ENCODE measurements at places on chromosomes 6 and 20. TPM values are rescaled to one million over a fixed set of nuclear protein-coding genes. Genes with fewer than 3 reads are reported as not detected.
A peak's percentile ranks its signal among the peaks of the same experiment; 100 is the strongest.

The GINS1 gene
- 0.88 TPM for total RNA-seq

The APOM gene
- total RNA-seq: 4.3 TPM

The STMND1 gene
- total RNA-seq: not detected

The POPDC3 gene
- total RNA-seq: not detected

DNA sequence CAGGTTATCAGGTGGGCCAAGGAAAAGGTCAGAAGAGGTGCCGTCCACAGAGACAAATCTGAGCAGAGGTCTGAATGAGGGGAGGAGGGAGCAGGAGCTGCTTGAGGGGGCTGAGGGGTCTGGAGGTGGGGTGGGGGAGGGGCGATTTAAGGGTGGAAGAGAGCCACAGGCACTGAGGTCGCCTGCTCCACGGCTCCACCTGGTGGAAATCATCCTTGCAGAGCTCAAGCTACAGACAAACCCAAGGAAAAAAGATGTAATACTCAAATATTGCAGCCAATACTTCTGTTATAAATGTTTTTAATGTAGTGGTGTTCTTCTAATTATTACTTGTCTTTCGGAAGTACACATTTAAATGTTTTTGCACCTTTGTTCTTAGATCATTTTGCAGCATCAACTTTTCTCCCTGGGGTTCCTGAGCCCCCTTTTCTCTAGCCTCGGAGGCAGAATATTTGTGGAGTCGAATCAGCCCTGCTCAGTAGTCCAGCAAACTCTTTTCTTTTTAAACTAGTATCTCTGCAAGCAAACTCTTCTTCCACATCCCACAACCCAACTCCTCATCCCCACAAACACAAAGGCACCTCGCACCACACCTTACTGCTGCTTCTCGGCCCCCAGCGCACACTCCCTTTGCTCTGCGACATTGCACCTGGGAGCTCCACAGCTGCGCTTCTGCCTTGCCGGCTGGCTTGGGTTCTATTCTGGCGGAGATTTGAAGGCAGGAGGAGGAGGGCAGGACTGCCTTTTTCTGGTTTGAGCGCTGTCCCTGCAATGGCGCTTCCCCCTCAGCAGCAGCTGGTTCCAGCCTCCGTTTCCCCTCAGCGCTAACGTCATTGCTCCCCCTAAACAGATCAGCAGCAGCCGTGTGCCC lies 51.0 kb upstream of the TFAP2A start:
- DNase-seq: no peak

DNA sequence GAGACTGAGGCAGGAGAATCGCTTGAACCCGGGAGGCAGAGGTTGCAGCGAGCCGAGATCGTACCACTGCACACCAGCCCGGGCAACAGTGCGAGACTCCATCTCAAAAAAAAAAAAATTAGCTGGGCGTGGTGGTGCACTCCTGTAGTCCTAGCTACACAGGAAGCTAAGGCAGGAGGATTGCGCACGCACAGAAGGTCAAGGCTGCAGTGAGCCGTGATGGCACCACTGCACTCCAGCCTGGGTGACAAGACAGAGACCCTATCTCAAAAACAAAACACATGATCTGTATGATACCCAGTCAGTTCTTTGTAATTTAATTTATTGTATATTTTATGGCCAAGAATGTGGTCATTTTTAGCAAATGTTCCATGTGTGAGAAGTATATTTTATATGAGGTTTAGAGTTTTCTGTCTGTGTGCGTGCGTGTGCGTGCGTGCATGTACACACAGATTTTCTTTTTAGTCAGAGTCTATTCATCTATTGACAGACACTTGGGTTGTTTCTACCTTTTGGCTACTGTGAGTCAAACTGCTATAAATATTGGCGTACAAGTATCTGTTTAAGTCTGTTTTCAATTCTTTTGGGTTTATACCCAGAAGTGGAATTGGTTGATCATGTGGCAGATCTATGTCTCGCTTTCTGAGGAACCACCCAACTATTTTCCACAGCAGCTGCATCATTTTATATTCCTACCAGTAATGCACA lies 22.2 kb upstream of the MYL9 start:
- no peak for DNase-seq

DNA sequence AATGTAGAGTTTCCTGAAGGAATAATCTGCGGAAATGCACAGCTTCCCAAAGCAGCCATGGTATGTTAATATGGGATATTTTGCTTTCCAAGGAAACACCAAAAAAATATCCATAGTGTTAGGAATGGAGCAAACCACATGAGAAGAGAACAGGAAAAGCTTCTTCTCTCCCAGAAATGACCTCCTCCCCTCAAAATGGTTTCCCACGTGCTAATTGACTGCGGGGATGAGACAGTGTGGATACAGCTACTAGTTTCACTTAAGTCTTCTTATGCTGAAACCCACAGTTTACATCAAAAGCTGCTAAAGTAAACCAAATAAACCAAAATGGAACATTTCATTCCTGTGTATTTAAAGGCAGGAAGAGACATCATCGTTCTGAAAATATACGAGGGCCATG lies 69.4 kb downstream of the FYN start:
- peak; percentile 40 for DNase-seq

DNA sequence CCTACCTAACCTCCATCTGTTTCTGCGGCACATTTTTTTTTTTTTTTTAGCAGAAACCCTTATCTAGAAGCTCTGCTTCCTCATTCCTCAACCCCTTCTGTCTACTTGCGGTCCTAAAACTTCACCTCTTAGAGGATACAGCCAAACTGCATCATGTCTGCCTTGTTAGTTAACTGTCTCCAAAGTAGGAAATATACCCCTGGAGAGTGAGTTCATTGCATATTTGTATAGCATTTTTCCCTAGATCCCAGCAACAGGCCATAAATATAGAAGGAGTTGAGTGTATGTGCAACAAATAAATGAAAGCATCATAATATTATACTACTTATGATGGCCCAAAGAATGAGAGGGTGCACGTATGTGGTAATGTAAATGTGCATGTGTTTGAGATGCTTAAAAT lies 1288.6 kb upstream of the GJE1 start:
- no peak for DNase-seq

DNA sequence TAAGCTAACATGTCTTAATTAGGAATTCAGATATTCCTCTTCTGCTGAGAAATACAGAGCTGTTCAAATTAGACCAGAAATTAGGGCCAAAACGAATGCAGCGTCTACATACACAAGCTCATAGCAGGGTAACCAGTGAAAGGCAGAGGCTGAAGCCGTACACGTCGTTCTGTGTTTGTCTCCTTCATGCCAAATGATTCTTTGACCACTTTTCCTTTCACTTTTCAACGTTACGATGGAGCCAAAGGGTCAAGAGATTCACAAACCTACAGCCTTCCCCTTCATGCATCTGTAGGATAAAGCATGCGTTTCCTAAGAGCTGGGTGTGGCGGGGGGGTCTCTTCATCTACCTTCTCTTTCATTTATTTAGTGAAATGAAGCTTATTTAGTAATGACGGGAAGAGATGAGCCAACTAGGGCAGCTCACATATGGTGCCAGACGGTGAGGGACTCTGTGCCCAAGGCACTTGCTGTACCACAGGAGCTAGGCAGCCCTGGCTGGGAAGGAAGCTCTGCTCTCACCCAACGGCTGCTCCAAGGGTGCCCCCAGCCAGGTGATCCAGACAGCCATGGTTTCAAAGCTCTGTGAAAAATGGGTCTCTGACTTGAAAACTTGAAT lies 178.0 kb downstream of the ATXN1 start:
- DNase-seq: no peak

- DNase-seq: no peak
Observed at GRCh38 chr20:33866398-33867100, 55.4 kb downstream of the CHMP4B start.

GRCh38 chr6:130020073-130020906 lies 1.9 kb downstream of the L3MBTL3 start:
- DNase-seq: peak; percentile 47

DNA sequence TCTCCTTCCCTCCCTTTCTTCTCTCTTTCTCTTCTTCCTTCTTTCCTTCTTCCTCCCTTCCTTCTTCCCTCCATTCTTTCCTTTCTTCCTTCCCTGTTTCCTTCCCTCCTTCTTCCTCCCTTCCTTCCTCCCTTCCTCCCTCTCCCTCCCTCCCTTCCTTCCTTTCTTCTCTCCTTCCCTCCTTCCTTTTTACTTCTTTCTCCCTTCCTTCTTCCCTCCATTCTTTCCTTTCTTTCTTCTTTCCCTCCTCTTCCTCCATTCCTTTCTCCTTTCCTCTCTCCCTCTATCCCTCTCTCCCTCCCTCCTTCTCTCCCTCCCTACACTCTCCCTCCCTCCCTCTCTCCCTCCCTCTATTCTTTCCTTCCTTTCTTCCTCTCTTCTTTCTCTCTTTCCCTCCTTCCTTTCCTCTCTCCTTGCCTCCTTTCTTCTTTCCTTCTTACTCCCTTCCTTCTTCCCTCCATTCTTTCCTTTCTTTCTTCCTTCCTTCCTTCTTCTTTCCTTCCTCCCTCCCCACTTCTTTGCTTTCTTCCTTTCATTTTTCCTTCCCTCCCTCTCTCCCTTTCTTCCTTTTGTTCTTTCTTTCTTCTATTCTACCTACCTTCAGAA lies 200.4 kb upstream of the SSTR4 start:
- DNase-seq: no peak

- no peak for DNase-seq
Observed at GRCh38 chr20:11387189-11387754, 530.4 kb upstream of the BTBD3 start.

DNA sequence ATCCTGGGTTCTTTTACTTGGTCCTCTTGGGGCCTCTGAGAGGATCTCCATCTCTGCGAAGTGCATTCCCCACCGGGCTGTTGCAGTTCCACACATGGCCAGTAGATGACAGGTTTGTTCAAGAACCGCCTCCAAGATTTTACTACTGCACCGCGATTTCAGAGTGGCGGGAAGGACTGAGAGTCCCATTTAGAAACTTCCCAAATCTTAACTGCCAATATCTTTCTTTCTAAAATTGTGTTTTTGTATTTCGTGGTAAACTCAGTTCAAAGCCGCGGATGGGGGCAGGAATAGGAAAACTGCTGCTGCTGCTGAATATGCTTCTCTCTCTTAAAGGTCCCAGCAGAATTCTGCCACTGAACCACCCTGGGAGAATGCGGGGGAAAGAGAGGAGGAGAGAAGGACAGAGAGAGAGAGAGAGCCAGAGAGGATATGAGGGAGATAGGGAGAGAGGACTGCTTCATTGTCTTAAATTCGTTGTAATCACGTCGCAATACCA lies 8.6 kb upstream of the BTNL2 start:
- DNase-seq: peak; percentile 72

DNA sequence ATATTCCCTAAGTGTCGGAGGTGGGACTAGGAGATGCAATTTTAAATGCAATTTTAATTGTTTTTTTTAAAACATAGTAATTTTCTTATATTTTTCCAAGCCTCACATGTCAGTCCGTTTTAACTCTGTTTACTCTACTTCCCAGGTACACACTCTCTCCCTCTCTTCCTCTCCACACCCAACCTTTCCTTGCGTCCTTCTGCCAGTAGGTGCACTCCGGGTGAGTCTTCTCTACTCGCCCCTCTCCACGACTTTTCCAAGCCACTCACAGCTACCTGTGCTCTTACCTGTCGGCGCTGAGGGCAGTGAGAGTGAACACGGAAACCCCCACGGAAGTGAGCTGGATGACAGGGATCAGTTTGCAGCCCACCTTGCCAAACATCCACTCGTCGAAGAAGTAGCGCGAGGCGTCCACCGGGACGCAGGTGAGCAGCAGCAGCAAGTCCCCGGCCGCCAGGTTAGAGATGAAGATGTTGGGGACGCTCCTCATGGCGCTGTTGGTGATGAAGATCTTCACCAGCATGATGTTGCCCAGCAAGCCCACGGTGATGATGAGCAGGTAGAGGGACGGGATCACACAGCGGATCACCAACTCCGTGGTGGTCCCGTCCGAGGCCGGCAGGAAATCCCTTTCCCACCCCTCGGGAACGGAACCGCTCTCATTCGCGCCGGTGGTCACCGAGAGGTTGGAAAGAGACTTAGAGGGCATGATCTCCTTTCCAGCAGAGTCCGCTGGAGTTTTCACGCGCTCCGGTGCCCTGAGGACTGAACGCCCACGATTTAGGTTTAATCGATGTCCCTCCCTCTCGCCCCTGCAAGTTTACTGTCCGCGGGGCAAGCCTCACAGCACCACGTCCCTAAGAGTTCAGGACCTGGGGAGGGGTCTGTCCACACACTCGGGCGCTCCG lies 44.5 kb upstream of the GJE1 start:
- DNase-seq: no peak

GRCh38 chr6:43999628-44000027 lies 127.6 kb downstream of the MRPL14 start:
- no peak for DNase-seq

- no peak for DNase-seq
Observed at GRCh38 chr6:162712694-162713093, 14.9 kb downstream of the PRKN start.

DNA sequence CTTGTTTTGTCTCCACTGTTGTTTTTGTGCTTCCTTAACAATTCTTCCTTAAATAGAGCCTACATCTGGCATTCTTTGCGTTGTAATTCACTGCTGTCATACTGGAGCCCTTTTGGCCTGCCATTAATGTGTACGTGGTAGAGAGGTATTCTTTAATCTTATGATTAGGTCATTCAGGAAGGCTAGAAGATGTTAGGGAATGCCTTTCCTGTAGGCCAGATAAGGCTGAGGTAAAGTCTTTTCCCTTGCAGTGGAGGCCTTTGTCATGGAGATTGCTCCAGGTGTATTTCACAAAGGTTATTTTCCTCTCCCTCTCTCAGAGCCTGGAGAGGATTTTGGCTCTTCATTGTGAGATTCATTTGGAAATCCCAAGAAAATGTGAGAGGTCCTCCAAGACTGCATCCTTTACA lies 146.9 kb downstream of the FUT9 start:
- DNase-seq: no peak

GRCh38 chr6:38646166-38646878 lies 6.6 kb upstream of the BTBD9 start:
- DNase-seq: no peak

DNA sequence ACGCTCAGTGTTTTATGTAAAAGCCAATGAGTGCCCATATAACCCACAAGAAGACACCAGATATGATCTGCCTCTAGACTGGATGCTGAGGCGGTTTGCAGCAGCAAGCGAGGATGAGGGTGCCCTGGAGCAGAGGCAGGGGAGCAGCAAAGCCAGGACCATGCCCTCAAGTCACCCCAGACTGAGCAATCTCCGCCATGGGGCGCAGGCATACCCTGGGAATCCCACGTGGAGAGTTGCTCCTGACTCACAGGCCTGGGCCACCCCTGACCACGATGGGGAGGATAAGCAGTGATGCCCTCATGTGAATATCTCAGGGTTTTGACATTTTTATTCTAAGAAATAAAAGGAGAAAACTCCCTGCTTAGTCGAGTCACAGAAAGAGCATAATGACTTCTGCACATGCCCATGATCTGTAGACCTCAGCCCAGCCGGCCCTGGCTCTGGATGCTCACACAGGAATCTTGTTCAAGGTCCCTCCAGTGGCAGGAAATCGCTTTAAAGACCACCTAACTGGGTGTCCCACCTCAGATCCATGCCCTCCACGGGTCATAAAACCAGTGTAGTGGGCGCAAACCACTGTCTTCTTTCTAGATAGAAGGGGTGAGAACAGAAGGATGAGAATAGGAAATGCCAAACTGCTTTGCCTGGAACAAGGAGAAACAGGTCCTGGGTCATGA lies 138.3 kb upstream of the SNX9 start:
- DNase-seq: no peak

DNA sequence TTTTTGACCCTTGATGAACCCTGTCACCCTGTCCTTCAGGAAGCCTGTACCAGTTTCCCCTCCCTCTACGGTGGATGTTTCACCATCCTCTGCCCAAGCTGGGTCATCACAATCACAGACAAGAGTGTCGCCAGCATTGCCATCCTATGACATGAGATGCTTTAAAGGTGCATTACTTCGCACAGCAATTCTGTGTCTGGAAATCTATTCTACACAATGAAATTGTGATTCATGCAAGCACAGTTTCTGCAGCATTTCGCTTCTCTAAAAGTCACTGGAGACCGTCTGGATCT lies 2.5 kb upstream of the ULBP2 start:
- DNase-seq: no peak

GRCh38 chr6:13550656-13551055 lies 23.7 kb upstream of the SIRT5 start:
- no peak for DNase-seq

All from naive thymus-derived CD4-positive, alpha-beta T cell (primary cell).